ENCODE measurements at places on chromosomes 5 and 9. TPM values are rescaled to one million over a fixed set of nuclear protein-coding genes. Genes with fewer than 3 reads are reported as not detected.

DNA sequence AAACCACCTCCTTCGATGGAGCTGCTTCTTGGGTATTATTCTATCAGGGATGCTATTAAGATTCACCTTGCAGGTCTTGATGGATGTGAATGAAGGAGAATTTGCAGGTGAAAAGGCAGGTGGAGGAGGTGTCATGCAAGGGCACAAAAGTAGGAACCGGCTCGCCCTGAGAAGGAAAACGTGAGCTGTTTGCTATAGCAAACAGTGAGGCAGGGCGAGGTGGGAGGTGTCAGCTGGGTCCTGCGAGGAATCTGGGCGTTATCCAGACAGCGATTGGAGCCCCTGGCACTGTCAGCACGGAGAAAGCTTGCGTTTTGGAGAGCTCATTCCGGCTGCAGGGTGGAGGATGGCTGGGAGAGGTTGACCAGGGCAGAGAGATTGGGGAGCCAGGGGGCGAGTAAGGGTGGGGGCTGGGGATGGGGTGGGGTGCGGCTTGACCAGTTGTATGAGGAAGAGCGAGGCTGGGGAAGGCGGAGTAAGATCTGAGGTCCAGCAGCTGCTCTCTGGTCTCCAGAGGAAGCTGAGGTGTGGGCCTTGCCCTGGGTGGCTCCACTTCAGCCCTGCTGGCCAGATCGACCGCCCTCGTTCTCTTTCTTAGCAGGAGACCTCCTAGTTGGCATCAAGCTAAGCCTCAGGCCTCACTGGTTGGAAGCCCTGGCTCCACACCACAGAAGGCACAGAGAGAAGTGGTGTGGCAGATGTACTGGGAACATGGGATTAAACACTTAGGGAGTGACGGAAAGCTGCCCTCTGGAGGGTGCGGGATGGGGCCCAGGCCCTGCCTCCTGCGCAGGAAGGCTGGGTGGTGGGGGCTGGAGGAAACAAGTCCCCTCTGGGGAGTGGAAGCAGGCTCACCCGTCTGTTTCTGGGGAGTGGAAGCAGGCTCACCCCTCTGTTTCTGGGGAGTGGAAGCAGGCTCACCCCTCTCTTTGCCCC, 54.7 kb upstream of the NEURL1B start:
- H3K4me1 ChIP-seq: peaks cover 2% of the 10 kb centered on the region
- H3K27ac ChIP-seq: no peak overlapping the region
- no peak overlapping the region for H3K4me3 ChIP-seq
- no peak for DNase-seq
- peaks cover 60% of the 10 kb centered on the region for H3K27me3 ChIP-seq
- no peaks in the 10 kb centered on the region for H3K36me3 ChIP-seq

DNA sequence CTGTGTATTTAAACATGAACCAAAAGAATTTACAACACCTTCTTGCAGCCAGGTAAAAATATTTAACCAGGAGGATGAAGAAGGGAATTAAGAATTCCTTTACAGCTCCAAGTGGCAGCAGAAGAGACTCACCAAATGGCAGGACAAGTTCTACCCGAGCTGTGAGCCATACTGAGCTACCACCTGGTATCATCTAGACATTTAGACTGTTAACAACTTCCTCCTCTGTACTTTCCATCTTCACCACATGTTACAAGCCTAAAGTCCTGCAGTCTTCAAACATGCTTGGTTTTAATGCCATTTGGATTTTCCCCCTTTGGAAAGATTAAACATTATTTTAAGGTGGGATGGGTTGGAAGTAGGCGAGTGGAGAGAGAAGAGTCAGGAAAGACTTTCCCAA, 190.2 kb downstream of the TRPM6 start:
- H3K27me3 ChIP-seq: peaks cover 40% of the 10 kb centered on the region
- DNase-seq: no peak
- no peak overlapping the region for H3K27ac ChIP-seq
- H3K4me1 ChIP-seq: no peaks in the 10 kb centered on the region

GRCh38 chr9:79695531-79696175, 123.9 kb downstream of the TLE4 start:
- H3K36me3 ChIP-seq: peaks cover 2% of the 10 kb centered on the region
- no peak for DNase-seq
- peak overlapping the region; percentile 85 for H3K27ac ChIP-seq
- H3K4me3 ChIP-seq: peak overlapping the region; percentile 62
- peaks cover 53% of the 10 kb centered on the region for H3K4me1 ChIP-seq

The SLC6A7 gene
- total RNA-seq: not detected

GRCh38 chr9:108235609-108236008, 620.2 kb downstream of the ACTL7B start:
- H3K27ac ChIP-seq: no peak overlapping the region
- no peaks in the 10 kb centered on the region for H3K27me3 ChIP-seq
- H3K4me1 ChIP-seq: no peaks in the 10 kb centered on the region
- no peak overlapping the region for H3K4me3 ChIP-seq

DNA sequence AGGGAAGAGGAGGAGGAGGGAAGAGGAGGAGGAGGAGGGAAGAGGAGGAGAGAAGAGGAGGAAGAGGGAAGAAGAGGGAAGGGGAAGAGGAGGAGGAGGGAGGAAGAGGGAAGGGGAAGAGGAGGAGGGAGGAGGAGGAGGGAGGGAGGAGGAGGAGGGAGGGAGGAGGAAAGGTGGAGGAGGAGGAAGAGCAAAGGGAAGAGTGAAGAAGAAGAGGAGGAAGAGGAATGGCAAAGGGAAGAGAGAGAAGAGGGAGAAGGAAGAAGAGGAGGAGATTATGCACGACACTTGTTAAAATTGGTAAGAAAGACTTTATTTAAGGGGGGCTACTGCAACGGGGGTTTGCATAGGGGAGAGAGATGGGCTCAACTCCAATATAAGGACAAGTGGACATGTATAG, 221.2 kb downstream of the SLIT3 start:
- H3K27me3 ChIP-seq: peaks cover 8% of the 10 kb centered on the region
- H3K27ac ChIP-seq: no peak overlapping the region
- DNase-seq: no peak
- no peaks in the 10 kb centered on the region for H3K36me3 ChIP-seq

The BARX1 gene
- not detected for total RNA-seq

The SPRY4 gene
- total RNA-seq: not detected

The LAMC3 gene
- total RNA-seq: 0.47 TPM

Measured in T-helper 17 cell (primary cell).